Activated naive CD4-positive, alpha-beta T cell treated with anti-CD3 and anti-CD28 coated beads for 36 hours (primary cell): ENCODE measurements at places on chromosomes 7 and 10. TPM values are rescaled to one million over a fixed set of nuclear protein-coding genes. Genes with fewer than 3 reads are reported as not detected.

The RASA4B gene
- 17.4 TPM for total RNA-seq

The CDC14C gene
- not detected for total RNA-seq

The ANKRD61 gene
- total RNA-seq = not detected

The DENND11 gene
- 30.7 TPM for total RNA-seq

The SLC26A3 gene
- not detected for total RNA-seq

The CDH23 gene
- total RNA-seq = 1.6 TPM

The ADAM22 gene
- total RNA-seq = 1.2 TPM

The HOXA11 gene
- total RNA-seq = not detected

The SCIN gene
- total RNA-seq = 0.36 TPM

The SYT15B gene
- total RNA-seq = not detected

The DKK1 gene
- not detected for total RNA-seq

The FAM3C gene
- 11.5 TPM for total RNA-seq

The PDK4 gene
- total RNA-seq = not detected

The CTAGE4 gene
- 2.2 TPM for total RNA-seq

The PCDH15 gene
- not detected for total RNA-seq

The CYP26C1 gene
- not detected for total RNA-seq

The ANKRD22 gene
- not detected for total RNA-seq

The DYNC1I1 gene
- total RNA-seq = not detected

The TUBB8 gene
- not detected for total RNA-seq

The CPED1 gene
- total RNA-seq = not detected

The COL28A1 gene
- not detected for total RNA-seq
